ENCODE measurements at places on chromosomes 1 and 21.

DNA sequence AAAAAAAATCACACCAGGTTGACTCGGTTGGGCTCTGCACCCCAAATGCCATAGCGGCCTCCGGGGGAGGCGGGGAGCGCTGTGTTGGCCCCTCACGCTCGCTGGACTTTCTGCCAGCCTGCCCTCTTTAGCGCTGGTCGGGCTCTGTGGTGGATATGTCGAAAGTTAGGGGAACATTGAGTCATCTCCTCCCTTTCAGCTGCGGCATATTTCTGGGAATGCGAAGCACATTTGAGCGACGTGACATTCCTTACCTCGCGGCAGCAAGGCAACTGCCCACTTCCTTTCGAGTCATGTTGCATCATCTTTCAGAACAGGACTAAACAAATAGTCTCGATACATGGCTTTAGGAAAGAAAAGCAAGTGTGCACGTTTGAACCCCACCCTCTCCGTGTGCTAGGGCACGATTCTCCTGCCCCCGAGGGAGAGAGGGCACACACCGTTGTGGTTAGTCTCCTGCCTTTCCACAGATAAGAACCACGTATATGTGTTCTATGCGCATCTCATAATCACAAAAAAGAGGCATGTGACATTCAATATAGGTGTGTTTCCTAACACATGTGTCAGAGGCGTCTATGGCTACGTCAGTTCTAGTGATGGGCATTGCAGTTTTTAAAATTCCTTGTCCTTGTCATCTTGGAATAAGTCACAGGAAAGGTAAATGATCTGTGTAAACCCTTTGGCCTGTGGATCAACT, 105.9 kb upstream of the SLC45A1 start:
- H3K4me3 ChIP-seq = no peak overlapping the region
- no peak for DNase-seq
- H3K27ac ChIP-seq = no peak overlapping the region
- peaks cover 11% of the 10 kb centered on the region for H3K4me1 ChIP-seq
- no peaks in the 10 kb centered on the region for H3K36me3 ChIP-seq

- H3K27me3 ChIP-seq = no peaks in the 10 kb centered on the region
- no peaks in the 10 kb centered on the region for H3K36me3 ChIP-seq
- no peak for DNase-seq
- H3K27ac ChIP-seq = no peak overlapping the region
These were observed 205.7 kb downstream of the USP25 start for GRCh38 chr21:15935530-15935929.

- H3K4me3 ChIP-seq = no peak overlapping the region
- H3K27ac ChIP-seq = no peak overlapping the region
- no peaks in the 10 kb centered on the region for H3K36me3 ChIP-seq
- peaks cover 3% of the 10 kb centered on the region for H3K27me3 ChIP-seq
These were observed 59.2 kb downstream of the PBX1 start for GRCh38 chr1:164618202-164618564.

- H3K27me3 ChIP-seq = no peaks in the 10 kb centered on the region
- H3K27ac ChIP-seq = no peak overlapping the region
- DNase-seq = no peak
- peaks cover 11% of the 10 kb centered on the region for H3K36me3 ChIP-seq
These were observed 69.5 kb downstream of the FGGY start for GRCh38 chr1:59366346-59366745.

- no peaks in the 10 kb centered on the region for H3K36me3 ChIP-seq
- H3K4me1 ChIP-seq = no peaks in the 10 kb centered on the region
- no peak overlapping the region for H3K4me3 ChIP-seq
- peaks cover 2% of the 10 kb centered on the region for H3K27me3 ChIP-seq
- no peak for DNase-seq
These were observed 438.6 kb downstream of the OMA1 start for GRCh38 chr1:58107943-58108342.

GRCh38 chr1:156805766-156806511, 10.7 kb downstream of the SH2D2A start:
- no peak for DNase-seq
- peaks cover 17% of the 10 kb centered on the region for H3K4me1 ChIP-seq
- no peak overlapping the region for H3K4me3 ChIP-seq
- H3K27me3 ChIP-seq = no peaks in the 10 kb centered on the region
- peak overlapping the region; percentile 88 for H3K27ac ChIP-seq

GRCh38 chr21:33325222-33326067, 675 bp downstream of the IFNAR1 start:
- no peaks in the 10 kb centered on the region for H3K36me3 ChIP-seq
- no peaks in the 10 kb centered on the region for H3K27me3 ChIP-seq
- peaks cover 32% of the 10 kb centered on the region for H3K4me1 ChIP-seq
- no peak overlapping the region for H3K4me3 ChIP-seq
- no peak overlapping the region for H3K27ac ChIP-seq
- DNase-seq = peak; percentile 70

GRCh38 chr1:64823691-64824476, 79.0 kb downstream of the RAVER2 start:
- H3K4me3 ChIP-seq = no peak overlapping the region
- DNase-seq = peak; percentile 79
- peak overlapping the region; percentile 21 for H3K27ac ChIP-seq
- H3K27me3 ChIP-seq = no peaks in the 10 kb centered on the region
- H3K36me3 ChIP-seq = no peaks in the 10 kb centered on the region

DNA sequence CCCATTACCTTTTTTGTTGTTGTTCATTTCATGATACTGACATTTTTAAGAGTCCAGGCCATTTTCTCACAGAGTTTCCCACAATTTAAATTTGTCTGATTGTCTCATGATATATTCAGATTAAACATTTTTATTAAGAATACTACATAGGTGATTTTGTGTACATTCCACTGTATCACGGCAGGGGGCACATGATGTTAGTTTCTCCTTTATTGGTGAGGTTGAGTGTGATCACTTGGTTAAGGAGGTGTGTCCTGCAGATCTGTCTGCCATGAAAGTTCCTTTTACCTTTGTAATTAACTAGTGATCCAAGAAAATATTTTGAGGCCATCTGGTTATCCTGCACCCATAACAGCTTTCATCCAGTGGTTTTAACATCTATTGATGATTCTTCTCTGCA, 11.8 kb downstream of the RTCA start:
- H3K27me3 ChIP-seq = no peaks in the 10 kb centered on the region
- no peak overlapping the region for H3K4me3 ChIP-seq
- H3K36me3 ChIP-seq = peaks cover 28% of the 10 kb centered on the region
- no peak for DNase-seq
- peaks cover 11% of the 10 kb centered on the region for H3K4me1 ChIP-seq
- H3K27ac ChIP-seq = peak overlapping the region; percentile 51

DNA sequence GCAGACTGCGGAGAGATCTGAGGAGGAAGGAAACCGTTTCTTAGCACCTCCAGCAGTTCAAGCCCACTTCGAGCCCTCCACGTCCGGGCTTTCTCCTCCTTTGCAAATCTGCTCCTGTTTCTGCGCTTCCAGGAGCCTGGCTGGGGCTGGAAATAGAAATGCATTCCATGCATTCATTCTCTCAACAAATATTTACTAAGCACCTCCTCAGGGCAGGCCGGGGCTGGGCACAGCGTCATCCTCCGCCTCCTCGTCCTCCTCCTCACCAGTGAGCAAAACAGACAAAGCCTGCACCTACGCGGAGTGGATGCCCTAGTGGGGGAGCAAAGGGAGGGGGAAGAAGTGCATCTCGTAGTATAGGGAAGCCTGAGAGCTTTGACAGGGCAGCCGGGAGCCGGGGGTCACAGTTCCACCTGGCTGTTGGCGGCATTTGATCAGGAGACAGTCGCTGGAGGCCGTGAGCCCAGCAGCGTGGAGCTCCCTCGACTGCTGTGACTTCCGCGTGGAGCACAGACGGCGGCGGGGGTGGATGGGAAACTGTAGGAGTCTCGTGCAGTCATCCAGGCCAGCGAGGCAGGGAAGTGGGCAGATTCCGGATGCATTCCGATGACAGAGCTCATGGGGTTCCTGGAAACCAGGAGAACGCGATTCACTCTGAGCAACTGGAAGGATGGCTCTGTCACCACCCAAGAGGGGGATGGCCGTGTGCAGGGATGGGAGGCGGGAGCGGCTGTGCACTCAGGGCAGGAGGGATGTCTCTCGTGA, 93.5 kb downstream of the SIK1 start:
- DNase-seq = no peak
- H3K4me1 ChIP-seq = peaks cover 7% of the 10 kb centered on the region
- no peak overlapping the region for H3K27ac ChIP-seq
- no peaks in the 10 kb centered on the region for H3K27me3 ChIP-seq
- H3K4me3 ChIP-seq = no peak overlapping the region

DNA sequence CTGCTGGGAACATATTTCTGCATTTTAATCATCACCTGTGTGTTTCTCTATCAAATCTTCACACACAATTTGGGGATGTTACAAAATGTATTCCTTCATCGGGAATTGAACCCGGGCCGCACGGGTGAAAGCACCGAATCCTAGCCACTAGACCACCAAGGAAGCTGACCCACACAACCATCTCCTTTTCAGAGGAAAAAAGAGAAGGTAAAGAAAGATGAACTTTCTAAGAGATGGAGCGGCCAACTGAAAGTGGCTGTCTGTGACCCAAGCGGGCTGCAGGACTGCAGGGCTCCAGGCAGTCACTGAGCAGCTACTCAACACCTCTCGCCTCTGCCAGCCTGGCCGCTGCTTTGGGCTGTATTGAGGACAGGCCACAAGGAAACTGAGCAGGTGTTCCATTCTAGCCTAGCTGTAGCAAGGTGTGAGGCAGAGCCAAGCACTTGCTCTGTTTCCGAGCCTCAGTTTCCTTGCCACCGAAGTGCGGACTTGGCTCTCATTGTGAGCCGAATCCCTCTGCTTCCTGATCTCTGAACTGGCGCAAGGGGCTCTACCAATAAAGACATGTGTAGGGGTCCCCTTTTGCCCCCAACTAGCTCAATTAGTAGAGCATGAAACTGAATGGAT, 156.9 kb upstream of the NBPF11 start:
- H3K4me3 ChIP-seq = no peak overlapping the region
- peaks cover 11% of the 10 kb centered on the region for H3K4me1 ChIP-seq
- peaks cover 15% of the 10 kb centered on the region for H3K36me3 ChIP-seq
- H3K27me3 ChIP-seq = peaks cover 50% of the 10 kb centered on the region
- no peak overlapping the region for H3K27ac ChIP-seq

GRCh38 chr1:213999732-214000131, 12.0 kb downstream of the PROX1 start:
- no peak overlapping the region for H3K27ac ChIP-seq
- peaks cover 44% of the 10 kb centered on the region for H3K27me3 ChIP-seq
- no peaks in the 10 kb centered on the region for H3K36me3 ChIP-seq

GRCh38 chr1:230328342-230329015, 97.7 kb downstream of the PGBD5 start:
- no peaks in the 10 kb centered on the region for H3K36me3 ChIP-seq
- no peak overlapping the region for H3K4me3 ChIP-seq
- peaks cover 10% of the 10 kb centered on the region for H3K27me3 ChIP-seq
- H3K4me1 ChIP-seq = no peaks in the 10 kb centered on the region
- no peak overlapping the region for H3K27ac ChIP-seq
- no peak for DNase-seq

DNA sequence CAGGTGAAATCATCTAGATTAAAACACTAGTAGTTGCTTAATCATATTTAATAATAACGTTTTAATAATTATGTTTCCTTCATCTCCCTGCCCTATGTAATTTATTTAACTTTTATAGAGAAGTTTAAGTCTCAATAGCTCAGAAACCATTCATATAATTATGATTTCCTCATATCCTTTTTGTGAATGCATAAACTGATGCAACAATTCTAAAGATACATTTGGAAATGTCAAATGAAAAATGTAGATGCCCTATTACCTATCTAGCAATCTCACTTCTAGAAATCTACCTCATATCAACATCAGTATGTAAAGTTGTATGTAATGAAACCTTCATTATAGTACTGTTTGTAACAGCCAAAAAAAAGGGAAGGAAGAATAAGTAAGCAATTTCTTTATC, 10.5 kb downstream of the DRAM2 start:
- no peak overlapping the region for H3K4me3 ChIP-seq
- peak overlapping the region; percentile 40 for H3K27ac ChIP-seq
- H3K4me1 ChIP-seq = peaks cover 30% of the 10 kb centered on the region
- no peaks in the 10 kb centered on the region for H3K27me3 ChIP-seq
- DNase-seq = no peak

- peaks cover 7% of the 10 kb centered on the region for H3K27me3 ChIP-seq
- H3K4me3 ChIP-seq = no peak within 1 kb of the TSS
- no peaks in the 10 kb centered on the region for H3K4me1 ChIP-seq
These were observed at the start of gene SELE for GRCh38 chr1:169733924-169734323. Gene SELE (minus strand): TSS chr1:169734079. CDS start chr1:169733612, 467 bp downstream.

DNA sequence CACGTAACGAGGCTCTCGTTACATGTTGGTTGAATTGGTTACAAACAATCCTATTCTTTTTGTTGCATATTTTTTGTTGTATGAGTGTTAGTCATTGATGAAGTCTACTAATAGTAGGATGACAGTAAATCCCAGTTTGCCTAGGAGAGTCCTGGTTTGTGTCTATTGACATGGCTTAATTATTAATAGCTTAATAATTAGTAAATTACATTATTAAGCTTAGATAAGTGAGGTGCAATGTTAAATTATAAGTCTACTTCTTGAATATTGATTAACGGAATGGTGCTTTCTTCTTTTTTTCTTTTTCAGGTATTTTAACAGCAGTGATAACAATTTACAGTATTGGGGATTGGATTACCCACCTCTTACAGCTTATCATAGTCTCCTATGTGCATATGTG, 34.5 kb downstream of the ALG6 start:
- no peaks in the 10 kb centered on the region for H3K27me3 ChIP-seq
- no peak for DNase-seq
- H3K36me3 ChIP-seq = peaks cover 49% of the 10 kb centered on the region
- no peaks in the 10 kb centered on the region for H3K4me1 ChIP-seq

DNA sequence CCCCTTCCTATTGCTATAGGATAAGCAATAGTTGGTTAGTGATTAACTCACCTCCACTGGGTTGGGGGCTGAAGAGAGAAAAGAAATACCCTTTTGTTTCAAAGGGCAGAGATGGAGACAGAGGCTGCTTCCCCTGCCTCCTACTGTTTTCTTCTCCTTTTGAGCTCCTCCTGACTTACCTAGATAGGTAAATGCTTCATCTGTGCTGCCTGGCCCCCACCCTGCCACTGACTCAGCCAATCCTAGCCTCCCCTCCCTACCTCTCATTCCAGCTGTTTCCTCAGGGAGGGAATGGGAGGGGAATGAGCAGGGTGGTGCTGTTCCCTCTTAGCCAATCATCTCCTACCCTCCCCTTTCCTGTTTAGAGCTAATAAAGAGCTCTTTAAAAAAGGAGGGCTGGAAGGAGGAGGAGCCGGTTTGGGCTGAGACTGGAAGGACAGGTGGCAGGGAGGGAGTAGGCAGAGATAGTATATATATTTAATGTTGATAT, at the start of gene C1orf116:
Gene C1orf116, minus strand, starts transcription at position 229 of the 490 bp plus-strand sequence. CDS start 5,158 bp downstream, outside the sequence.
- no peak for DNase-seq
- H3K4me3 ChIP-seq = no peak within 1 kb of the TSS
- H3K4me1 ChIP-seq = no peaks in the 10 kb centered on the region
- H3K36me3 ChIP-seq = no peaks in the 10 kb centered on the region

- peaks cover 33% of the 10 kb centered on the region for H3K4me1 ChIP-seq
- no peaks in the 10 kb centered on the region for H3K36me3 ChIP-seq
- H3K4me3 ChIP-seq = peak overlapping the region; percentile 86
- no peak for DNase-seq
These were observed 29.5 kb upstream of the DIP2A start for GRCh38 chr21:46428987-46429710.

DNA sequence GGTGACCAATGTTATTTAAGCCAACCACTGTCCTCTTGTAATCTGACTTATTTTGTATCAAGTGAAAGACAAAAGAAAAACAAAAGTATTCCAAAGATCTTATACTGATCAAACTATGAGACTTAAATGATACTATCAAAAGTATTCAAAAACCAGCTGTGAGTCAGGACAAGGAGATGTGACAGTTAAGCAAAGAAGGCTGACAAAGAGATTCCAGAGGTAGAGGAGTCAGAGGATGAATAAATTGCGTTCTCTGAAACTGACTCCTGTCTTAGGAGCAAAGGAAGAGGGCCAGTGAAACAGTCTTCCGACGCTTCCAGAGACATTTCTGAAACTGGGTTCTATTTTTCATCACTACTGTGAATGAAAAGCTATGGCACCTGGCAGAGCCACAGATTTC, 20.9 kb downstream of the TMEM50B start:
- DNase-seq = no peak
- H3K27ac ChIP-seq = no peak overlapping the region
- H3K36me3 ChIP-seq = peaks cover 11% of the 10 kb centered on the region
- no peak overlapping the region for H3K4me3 ChIP-seq
